ENCODE measurements at places on chromosomes 6 and 20. TPM values are rescaled to one million over a fixed set of nuclear protein-coding genes. Genes with fewer than 3 reads are reported as not detected.

- no peak for DNase-seq
Measured at GRCh38 chr6:13716225-13716954, 4.8 kb upstream of the RANBP9 start.

- peak; percentile 82 for DNase-seq
Measured at GRCh38 chr6:47135772-47136171, 93.6 kb upstream of the ADGRF1 start.

GRCh38 chr20:19021406-19022117 lies 190.9 kb upstream of the SLC24A3 start:
- DNase-seq: no peak

SPTLC3 gene
- total RNA-seq: 8.3 TPM

HDGFL1 gene
- total RNA-seq: not detected

DNA sequence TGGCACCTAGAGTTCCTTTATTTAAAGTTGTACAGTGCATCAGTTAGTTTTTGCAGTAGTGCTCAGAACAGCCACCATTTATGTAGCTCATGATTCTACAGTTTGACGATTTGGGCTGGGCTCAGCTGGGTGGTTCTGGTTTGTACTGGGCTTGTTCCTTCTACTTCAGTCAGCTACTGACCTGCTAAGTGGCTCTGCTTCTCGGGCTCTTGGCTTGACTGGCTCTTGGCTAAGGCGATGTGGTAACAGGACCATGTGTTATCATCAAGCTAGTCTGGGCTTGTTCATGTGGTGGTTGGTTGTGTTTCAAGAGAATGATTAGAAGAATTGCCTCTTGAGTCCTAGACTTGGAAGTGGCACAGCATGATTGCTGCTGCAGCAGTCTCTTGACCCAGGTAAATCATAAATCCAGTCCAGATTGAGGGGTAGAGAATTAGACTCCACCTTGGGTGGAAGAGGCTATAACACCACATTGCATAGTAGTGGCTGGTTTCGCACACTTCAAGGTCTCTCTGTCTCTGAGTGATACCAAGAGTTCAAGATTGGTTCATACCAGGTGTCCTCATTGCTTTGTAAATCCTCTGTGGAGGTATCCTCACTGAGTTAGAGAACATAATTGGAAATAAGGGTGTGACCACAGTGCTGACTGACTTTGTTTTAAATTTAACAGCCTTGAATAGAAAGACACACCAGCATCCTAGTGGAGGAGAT lies 253.0 kb downstream of the ARID1B start:
- DNase-seq: no peak

PACSIN1 gene
- not detected for total RNA-seq

DNA sequence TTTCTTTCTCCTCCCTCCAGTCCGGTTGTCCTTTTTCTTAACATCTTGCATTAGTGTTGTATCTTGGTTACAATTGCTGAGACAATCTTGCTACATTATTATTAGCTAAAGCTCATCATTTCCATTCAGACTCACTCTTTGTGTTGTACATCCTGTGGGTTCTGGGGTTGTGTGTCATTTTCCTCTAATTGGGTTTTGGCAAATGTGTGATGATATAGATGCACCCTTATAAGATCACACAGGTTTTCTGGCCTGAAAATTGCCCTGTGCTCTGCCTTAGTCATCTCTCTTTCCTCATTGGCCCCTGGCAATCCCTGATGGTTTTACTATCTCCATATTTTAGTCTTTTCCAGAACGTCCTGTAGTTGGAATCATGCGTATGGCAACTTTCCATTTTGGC lies 60.1 kb downstream of the PPP1R14C start:
- no peak for DNase-seq

DNA sequence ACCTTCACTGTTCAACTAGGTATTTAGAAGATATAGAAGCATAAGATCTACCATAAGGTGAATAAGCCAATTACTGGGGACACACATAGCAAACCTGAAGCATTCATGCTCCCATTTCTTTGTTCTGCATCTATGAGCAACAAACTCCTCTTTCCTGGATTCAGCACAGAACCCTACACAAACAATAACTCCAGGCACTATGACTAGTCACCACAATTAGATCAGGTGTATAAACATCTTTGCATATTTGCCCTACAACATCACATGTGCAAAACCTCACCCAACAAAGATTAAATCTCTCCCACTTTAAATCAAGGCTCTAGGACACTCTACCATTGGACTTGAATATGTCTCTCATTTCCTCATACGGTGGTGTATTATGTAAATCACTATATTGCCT lies 652.3 kb downstream of the EPHA7 start:
- DNase-seq: no peak

DNA sequence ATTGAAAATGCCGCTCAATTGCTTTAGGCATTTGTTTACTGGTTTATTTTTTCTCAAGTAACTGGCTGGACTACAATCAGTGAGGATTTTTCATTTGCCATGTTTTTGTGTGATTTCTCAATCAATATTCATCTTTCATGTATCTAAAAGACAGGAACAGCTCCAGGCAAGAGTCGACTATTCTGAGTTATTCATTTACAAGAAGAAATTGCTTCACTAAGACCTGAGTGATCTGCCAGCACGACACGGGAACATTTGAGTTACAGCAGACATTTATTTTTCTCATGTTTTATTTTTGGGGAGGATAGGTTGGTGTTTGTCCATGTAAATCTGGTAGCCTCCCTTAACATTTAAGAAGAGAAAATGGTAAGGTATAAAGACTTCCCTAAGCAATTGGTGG lies 124.1 kb downstream of the CBLN4 start:
- DNase-seq: no peak

MAN1A1 gene
- total RNA-seq: 1.2 TPM

DNA sequence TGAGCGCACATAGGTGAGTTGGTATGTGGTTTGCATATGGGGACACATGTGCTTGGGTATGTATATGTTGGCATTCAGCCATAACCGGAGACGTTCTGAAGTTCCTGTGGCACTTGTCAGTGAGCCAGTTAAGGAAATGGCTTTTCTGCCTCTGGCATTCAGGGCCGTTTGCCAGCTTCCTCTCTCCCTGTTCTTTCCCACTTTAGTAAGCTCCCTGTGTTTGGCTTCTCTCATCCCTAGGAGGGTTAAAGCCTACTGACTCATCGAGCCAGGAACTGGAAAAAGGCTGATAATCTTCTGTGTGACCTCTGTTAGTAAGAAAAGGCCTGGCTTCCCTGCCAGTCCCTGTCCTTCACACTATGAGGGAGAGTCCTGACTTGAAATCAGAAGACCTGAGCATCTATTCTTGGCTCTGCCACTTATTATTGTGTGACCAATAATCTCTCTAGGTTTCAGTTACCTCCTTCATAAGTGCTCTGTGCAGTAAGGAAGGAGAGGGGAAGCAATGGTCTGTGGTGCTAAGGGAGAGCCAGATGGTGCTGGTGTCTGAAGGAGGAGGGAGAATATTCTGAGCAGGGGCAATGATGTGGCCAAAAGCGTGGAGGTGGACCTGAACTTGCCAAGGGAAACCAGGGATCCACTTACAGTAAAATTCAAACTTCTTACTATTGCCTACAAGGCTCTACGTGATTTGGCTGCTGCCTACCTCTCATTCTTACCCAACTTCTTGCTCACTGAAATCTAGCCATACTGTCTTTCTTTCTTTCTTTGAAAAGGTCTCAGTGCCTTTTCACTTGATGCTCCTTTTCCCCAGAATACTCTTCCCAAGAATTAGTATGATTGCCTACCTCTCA lies 31.4 kb downstream of the ACSS2 start:
- peak; percentile 91 for DNase-seq

DNA sequence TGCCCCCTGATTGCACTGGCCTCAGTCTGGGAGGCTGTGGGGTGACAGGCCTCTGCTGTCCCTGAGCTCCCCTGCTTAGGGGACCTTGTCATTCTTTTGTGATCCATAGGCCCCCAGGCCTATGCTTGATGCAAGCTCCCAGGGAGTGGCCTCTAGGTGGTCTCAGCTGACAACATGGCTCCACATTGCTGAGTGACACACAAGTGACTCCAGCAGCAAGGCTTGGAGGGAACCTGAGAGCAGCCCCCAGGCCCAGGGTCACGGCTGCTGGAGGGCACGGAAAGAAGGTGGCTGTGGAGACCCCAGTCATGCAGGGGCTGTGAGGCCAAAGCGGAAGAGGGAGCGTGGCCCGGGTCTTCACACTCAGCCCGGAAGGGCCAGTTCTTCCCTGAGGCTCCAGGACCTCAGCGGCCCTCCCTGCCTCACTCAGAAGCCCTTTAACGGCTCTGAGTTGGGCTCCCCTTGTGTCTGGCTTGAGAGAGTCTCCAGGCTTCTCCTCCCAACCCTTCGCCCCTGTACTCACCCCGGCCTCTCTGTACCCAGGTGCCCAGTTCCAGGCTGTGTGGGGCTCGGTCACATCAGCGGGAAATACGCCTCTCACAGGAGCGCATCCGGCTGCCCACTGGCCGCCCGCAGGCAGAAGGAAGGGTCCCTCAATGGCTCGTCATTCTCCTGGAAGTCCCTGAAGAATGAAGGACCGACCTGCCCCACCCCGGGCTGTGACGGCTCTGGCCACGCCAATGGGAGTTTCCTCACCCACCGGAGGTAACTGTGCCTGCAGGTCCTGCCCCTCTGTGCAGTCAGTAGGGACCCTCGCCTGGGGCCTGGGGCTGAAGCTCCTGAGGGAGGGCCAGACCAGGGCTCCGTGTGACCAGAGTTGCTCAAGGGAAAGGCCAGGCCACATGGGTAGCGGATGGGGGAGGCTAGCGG lies 23.7 kb upstream of the PCMTD2 start:
- DNase-seq: no peak

DNA sequence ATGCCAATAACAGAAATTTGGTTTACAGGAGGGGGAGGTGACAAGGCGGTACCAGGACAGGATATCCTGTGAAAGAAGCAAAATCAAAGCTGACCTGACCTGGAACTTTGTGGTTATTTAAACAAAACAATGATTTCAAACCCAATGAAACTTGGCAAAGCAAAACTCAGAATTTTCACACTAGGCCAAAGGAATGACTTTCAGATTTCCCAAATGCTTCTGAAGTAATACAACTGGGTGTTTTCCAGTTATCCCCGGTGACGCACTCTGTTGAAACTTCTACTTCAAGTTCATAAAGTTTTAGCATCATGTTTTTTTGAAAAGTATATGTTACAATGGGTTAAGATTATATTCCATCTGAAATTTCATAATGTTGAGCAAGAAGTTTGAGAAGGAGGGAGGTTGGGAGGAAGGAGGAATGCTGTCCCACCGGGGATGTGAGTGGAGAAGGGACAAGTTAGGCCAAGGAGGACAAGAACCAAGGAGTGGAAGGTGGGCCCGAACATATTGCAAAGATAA lies 78.1 kb upstream of the TRAF3IP2 start:
- no peak for DNase-seq

DNA sequence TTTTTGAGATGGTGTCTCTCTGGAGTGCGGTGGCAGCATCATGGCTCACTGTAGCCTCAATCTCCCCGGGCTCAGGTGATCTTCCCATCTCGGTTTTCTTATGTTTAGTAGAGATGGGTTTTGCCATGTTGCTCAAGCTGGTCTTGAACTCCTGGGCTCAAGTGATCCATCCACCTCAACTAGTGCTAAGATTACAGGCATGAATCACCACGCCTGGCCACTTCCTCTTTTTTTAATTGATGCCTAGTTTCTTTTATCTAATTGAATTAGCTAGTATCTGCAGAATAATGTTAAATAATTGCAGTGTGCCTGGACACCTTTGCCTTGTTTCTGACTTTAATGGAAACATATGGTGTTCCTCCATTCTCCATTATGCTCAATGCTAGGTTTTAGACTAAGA lies 38.4 kb upstream of the SLC22A16 start:
- DNase-seq: no peak

DNA sequence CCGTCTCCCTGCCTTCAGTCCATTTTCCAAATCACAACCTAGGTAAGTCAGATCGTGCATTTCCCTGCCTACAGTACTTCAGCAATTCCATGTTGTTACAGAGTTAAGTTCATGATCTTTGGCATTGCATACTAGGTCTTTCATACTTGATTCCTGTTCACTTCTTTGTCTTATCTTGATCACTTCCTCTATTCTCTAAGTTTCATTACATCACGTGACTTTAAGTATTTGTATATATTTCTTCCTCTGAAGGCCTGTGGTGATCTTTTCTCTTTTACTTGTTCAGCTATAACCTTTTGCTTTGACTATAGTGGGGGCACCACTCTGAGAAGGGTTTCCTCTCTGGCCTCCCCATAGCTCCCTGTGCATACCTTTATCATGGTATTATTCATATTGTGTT lies 100.2 kb downstream of the TRMT11 start:
- DNase-seq: no peak

DNA sequence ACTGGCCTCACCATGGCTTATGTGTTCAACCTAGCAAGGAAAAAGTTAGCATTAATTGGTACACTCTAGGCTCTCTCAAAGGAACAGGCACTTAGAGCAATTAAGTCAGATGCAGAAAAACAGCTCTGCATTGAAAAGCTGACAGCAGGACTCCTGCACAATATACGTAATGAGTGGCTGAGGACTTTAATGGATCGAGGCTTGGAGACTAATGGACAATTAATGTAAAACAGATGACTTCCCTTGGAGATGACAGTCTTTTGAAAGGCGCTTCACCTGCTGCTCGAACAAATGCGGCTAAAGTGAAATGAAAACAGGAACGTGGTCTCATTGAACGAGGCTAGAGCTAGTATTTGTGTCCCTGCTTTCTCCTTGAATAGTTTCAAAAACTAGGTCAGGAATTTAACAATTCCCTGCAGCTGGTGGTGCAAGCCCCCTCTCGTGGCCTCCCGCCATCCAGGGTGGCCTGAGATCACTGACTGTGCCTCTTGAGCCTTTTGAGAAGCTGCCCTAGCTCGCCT lies 137.1 kb downstream of the ELOVL4 start:
- no peak for DNase-seq

- DNase-seq: peak; percentile 85
Measured at GRCh38 chr20:47438464-47439381, 63.0 kb upstream of the NCOA3 start.

NCOA7 gene
- 36.1 TPM for total RNA-seq

DNA sequence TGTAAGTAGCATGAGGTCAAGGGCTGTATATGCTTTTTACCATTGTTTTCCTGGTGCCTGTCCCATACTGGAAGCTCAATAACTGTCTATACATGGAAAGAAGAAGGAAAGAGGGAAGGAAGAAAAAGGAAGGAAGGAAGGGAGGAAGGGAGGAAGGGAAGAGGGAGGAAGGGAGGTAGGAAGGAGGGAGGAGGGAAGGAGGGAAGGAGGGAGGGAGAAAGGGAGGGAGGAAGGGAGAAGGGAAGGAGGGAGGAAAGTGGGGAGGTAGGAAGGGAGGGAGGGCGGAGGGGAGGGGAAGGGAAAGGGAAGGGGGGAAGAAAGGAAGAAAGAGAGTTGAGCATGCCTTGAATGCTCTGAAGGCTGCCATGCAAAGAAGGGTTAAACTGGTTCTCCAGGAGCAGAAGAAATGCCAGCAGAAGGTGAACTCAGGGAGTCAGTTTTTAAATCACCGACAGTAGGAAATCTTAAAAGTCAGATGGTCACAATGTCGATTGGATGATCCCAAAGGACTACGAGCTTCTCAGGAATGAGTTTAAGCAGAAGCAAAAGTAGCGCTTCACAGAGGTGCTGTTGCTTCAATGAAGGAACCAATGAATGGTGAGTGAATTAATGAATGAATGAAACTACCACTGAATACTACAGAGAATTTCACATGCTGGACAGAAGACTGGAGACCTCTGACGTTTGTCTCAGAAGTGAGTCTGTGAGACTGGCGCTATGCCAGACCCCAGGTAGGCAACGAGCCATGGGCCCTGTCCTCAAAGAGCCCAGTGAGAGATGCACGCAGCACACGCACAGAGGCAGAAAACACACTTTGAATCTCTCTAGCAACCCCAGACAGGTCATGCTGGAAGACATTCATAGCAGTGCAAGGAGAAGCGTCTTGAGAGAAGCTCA lies 117.6 kb downstream of the MRPL14 start:
- peak; percentile 41 for DNase-seq

GRCh38 chr6:54646069-54646950 lies 200.3 kb upstream of the FAM83B start:
- DNase-seq: no peak

- DNase-seq: no peak
Measured at GRCh38 chr6:89745096-89745495, 74.5 kb downstream of the MDN1 start.
